Central memory CD4-positive, alpha-beta T cell (primary cell): ENCODE measurements at places on chromosomes 7 and 10.

GRCh38 chr10:61992671-61993668, 91.5 kb downstream of the ARID5B start:
- peak; percentile 82 for DNase-seq

- no peak for DNase-seq
These were observed 31.7 kb downstream of the TRDMT1 start for GRCh38 chr10:17169803-17170202.

DNA sequence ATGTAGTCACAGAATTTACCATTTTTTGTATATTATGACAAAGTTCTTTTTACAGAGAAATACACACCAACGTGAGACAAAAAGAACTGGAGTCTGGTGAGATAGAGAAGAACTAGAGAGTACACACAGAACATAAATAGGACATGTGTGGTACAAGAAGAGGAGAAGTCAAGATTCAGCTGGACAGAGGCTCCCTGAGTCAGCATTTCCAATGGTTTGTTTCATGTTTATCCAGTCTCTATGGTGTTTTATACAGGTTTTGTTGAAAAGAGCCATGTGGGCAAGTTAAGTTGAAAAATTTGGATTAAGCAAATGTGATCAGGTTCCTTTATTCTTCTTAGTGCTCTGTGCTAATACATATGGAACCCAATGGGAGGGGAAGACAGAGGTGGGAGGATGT, 105.5 kb upstream of the AKR1E2 start:
- no peak for DNase-seq

GRCh38 chr7:907158-907980, 31.0 kb downstream of the GET4 start:
- no peak for DNase-seq
